ENCODE measurements at places on chromosomes 3 and 15.

DNA sequence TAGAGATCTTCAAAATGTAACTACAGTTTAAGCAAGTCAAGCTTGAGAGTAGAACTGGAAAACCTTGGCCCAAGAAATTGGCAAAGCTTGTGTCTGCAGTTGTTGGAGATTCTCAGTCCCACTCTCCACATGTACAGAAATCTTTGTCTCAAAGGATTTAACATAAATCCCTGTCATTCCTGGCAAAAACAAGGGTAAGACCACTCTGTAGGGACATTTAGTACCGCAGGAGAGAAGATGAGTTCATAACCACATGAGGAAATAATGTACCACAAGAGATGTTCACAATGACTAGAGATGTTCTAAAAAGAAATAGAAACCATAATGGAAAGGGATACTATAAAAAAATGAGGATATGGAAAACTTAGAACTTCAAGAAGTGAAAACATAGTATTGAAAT, 73.7 kb downstream of the RAB7A start:
- H3K27ac ChIP-seq: peak overlapping the region; percentile 98
- no peak for DNase-seq
- peaks cover 58% of the 10 kb centered on the region for H3K36me3 ChIP-seq
- no peaks in the 10 kb centered on the region for H3K27me3 ChIP-seq

- H3K27ac ChIP-seq: no peak overlapping the region
- DNase-seq: no peak
- H3K27me3 ChIP-seq: peaks cover 36% of the 10 kb centered on the region
- H3K36me3 ChIP-seq: no peaks in the 10 kb centered on the region
Observed at GRCh38 chr3:46133285-46133684, 74.8 kb downstream of the CCR1 start.

GRCh38 chr3:117553461-117553860, 843.9 kb downstream of the TUSC7 start:
- H3K4me1 ChIP-seq: no peaks in the 10 kb centered on the region
- no peak for DNase-seq
- H3K36me3 ChIP-seq: no peaks in the 10 kb centered on the region
- H3K4me3 ChIP-seq: no peak overlapping the region
- no peak overlapping the region for H3K27ac ChIP-seq

DNA sequence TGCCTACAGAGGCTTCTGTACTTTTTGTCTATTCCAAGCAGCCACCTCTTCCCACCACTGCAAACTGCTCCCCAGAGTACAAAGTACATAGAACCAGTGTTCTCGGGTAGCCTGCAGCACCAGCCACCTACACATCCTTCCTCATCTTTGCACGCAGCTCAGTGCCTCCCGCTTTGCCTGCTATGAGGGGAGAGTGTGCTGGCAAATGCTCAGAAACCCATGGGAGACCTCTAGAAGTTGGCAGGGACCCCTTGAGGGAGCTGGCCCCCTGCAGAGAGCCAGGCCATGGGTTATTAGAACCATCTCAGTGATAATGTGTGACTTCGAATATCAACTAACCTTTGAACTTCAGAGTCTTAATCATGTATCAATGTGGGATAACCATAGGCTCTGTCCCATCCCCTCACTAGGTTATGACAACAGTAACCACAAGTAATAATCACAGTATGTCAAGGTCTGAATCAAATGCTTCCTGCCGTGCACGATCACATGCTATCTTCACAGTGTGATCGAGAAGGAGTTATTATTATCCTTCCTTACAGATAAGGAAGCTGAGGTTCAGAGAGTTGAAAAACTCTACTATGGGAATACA, 22.8 kb upstream of the SMAD3 start:
- H3K4me3 ChIP-seq: no peak overlapping the region
- DNase-seq: no peak
- H3K27ac ChIP-seq: no peak overlapping the region
- no peaks in the 10 kb centered on the region for H3K36me3 ChIP-seq
- H3K4me1 ChIP-seq: peaks cover 14% of the 10 kb centered on the region
- no peaks in the 10 kb centered on the region for H3K27me3 ChIP-seq

DNA sequence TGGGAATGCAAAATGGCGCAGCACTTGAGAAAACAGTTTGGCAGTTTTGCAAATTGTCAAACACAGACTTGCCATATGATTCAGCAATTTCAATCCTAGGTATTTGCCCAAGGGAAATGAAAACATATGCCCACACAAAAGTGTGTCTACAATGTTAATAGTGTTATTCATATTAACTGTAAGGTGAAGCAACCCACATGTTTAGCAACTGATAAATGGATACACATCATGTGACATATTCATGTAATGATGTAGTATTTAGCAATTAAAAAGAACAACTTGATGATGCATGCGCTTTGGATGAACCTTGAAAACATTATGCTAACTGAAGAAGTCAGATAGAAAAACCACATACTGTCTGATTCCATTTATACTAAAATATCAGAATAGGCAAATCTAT, 539.0 kb upstream of the PPP2R3A start:
- H3K4me1 ChIP-seq: no peaks in the 10 kb centered on the region
- H3K36me3 ChIP-seq: no peaks in the 10 kb centered on the region
- H3K4me3 ChIP-seq: no peak overlapping the region
- no peaks in the 10 kb centered on the region for H3K27me3 ChIP-seq

GRCh38 chr15:45351227-45351626, 27.1 kb downstream of the GATM start:
- peaks cover 34% of the 10 kb centered on the region for H3K27me3 ChIP-seq
- no peak overlapping the region for H3K4me3 ChIP-seq
- H3K27ac ChIP-seq: no peak overlapping the region
- no peaks in the 10 kb centered on the region for H3K4me1 ChIP-seq
- no peak for DNase-seq

DNA sequence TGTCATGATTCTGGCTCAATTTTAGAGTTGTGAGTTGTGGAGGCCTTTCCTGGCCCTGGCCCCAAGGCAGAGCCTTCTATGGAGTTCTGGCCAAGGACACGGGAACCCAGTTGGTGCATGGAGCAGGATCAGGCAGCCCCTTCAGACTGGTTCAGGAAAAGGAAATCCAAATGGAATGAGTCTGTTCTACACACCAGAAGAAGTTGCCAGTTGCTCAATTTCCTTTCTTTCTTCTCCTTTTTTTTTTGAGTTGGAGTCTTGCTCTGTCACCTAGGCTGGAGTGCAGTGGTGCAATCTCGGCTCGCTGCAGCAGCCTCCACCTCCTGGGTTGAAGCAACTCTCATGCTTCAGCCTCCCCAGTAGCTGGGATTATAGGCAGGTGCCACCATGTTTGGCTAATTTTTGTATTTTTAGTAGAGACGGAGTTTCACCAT, 28.9 kb upstream of the BHLHE40 start:
- DNase-seq: no peak
- no peaks in the 10 kb centered on the region for H3K4me1 ChIP-seq
- H3K36me3 ChIP-seq: no peaks in the 10 kb centered on the region
- H3K27ac ChIP-seq: no peak overlapping the region
- no peak overlapping the region for H3K4me3 ChIP-seq
